ENCODE measurements at places on chromosomes 2 and 18. TPM values are rescaled to one million over a fixed set of nuclear protein-coding genes. Genes with fewer than 3 reads are reported as not detected.

DNA sequence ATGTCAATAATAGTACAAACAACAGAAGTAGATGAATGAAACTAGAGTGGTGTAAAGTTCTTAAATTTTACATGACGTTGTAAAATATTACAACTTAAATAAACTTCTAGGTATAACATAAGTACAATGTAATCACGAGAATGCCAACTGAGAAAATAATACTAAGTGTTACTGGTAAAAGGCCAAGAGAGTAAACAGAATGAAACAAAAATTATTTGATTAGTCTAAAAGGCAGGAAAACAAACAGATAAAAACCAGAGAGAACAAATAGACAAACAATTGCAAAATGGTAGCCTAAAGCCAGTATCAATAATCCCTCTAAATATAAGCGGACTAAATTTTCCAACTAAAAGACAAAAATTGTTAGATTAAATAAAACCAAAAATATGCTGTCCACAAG is 71.9 kb downstream of the SMAD2 start:
- no peak for DNase-seq

- DNase-seq: peak; percentile 71
Observed at GRCh38 chr18:37322492-37323035, 243.0 kb downstream of the CELF4 start.

- no peak for DNase-seq
Observed at GRCh38 chr2:70199320-70199864, 8.6 kb upstream of the C2orf42 start.

GRCh38 chr18:14104906-14105748 is 27.1 kb downstream of the ZNF519 start:
- no peak for DNase-seq

Gene LYPD1
- total RNA-seq: 3.6 TPM

- DNase-seq: no peak
Observed at GRCh38 chr2:134728163-134728562, 9.4 kb upstream of the TMEM163 start.

Gene SH3YL1
- 71.0 TPM for total RNA-seq

- DNase-seq: peak; percentile 73
Observed at GRCh38 chr18:61606068-61606660, 272.9 kb downstream of the CDH20 start.

Gene CFAP221
- total RNA-seq: 3.0 TPM

DNA sequence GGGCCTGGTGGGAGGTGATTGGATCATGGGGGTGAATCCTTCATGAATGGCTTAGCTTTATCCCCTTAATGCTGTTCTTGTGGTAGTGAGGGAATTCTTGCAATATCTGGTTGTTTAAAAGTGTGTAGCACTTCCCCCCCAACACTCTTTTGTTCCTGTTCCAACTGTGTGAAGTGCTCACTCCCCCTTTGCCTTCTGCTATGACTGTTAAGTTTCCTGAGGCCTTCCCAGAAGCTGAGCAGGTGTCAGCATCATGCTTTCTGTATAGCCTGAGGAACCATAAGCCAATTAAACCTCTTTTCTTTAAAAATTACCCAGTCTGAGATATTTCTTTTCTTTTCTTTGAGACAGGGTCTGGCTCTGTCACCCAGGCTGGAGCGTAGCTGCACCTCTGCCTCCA is 139.4 kb downstream of the RNF152 start:
- DNase-seq: no peak

Gene CDKL4
- 1.8 TPM for total RNA-seq

GRCh38 chr18:38571651-38572050 is 1006.1 kb upstream of the CELF4 start:
- no peak for DNase-seq

Gene EVA1A
- total RNA-seq: 9.7 TPM

Gene KCMF1
- total RNA-seq: 34.5 TPM

- no peak for DNase-seq
Observed at GRCh38 chr2:157872791-157873190, 3.3 kb downstream of the ACVR1 start.

DNA sequence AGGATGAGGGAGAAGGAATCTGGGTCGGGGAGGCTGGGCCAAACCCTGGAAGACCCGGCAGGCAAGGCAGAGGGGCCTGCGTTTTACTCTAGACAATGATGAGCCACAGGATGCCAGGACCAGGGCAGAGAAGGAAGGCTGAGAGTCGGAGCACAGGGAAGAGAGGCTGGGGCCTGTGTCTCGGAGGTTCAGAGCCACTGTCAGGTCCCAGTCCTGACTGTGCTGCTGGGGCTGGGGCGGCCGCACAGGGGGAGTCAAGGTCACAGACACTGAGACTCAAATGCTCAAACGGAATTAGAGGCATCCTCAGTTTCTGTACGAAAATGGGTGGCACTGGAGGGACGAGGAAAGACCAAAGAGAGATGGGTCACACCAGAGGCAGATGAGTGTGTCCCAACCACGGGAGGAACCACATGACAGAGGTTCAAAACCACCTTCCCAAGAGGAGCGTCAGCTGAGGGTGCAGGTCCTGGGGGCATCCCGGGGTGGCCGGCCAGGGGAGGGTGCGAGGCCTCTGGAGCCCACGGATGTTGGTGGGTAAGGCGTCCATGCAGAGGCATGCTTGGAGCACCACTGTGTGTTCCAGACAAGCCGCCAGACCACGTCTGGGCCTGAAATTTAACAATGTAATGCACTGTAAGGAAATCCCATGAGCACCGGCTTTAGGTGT is 14.7 kb downstream of the HDAC4 start:
- no peak for DNase-seq

DNA sequence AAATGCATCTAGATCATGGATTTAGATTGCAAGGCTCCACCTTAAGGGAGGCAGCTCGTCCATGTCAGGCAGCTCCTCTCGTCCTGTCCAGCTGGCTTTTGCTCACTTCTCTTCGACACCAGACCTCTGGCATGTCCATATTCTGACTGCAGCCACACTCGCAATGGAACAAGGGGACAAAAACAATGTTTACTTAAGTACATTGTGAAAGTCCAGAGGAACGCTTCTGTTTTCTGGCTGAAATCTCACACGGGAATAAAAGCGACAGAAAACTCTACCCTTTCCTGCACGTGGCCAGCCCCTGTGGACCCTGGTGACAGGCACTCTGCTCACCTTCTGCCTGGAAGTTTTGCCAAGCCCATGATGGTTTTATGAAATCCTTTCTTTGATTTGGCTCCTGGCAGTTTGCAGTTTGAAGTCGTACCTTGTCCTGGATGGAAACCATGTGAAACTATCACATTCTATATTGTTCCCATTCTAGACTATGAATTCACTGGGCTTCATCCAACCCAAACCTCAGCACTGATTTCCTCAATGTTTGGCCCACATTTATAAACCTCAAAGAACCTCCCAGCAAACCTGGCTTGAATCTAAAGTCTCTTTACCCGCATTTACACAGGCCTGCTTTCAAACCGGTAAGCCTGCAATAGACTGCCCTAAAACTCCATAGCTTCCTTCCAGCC is 134.3 kb upstream of the PIEZO2 start:
- DNase-seq: peak; percentile 59

- DNase-seq: no peak
Observed at GRCh38 chr18:70499218-70499691, 210.4 kb downstream of the SOCS6 start.

DNA sequence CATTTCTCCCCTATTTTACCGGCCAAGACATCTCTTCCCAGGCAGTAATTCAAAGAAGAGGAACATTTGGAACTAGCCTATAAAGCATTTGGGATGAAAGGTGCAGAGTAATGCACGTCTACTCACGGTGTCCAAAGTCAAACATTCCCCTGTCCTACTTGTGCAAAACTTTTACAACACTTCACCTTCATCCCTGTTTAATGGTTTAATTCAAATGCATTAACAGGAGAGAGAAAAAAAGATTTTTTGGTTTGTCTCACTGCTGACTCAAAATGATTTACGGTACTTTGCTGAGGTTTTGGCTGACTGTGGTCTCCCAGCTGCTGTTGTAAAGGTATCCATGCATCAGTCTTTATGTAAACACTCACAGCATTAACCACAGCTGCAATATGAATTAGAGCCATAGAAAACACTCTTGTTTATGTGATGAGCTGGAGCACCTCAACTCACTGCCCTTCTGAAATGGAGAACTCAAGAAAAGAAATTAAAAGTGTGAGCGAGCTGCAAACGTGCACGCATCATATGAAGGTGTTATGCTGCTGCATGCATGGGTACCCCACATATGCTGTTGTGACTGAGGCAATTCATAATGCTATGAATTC is 220.5 kb downstream of the PIEZO2 start:
- peak; percentile 91 for DNase-seq

Gene C2orf92
- total RNA-seq: 8.5 TPM

Gene ANKRD30B
- total RNA-seq: not detected

Gene GLI2
- 6.9 TPM for total RNA-seq

DNA sequence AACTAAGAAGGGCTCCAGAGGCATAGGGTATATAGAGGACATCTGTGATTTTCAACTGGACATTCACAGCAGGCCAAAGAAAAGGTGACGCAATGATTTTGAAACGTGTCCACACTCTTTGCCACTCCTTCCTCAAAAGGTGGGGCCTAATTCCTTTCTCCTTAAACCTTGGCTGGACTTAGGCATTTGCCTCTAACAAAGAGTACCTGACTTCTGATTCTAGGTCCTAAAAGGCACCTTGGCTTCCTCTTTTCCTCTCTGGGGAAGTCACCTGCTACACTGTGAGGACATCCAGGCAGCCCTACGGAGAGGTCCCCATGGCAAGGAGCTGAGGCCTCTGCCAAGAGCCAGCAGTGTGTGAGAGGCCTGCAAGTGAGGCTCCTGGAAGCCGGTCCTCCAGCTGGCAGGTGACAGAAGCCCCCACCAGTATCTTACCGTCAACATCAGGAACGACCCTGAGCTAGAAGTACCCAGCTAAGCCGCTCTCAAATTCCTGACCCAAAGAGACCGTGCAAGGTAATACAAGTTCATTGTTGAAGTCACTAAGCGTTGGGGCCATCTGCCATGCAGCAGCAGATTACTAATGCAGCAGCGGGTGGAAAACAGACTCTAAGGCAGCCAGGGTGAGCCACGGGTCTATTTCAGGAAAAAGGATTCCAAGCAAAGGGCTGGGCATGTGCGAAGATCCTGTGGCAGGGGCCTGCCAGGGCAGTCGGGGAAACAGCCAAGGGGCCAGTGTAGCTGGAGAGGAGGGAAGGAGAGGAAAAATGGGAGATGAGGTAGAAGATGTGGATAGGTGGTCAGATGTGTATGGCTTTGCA is 7.4 kb upstream of the HES6 start:
- DNase-seq: peak; percentile 50

GRCh38 chr2:138504546-138505235 is 3.1 kb downstream of the SPOPL start:
- DNase-seq: no peak

DNA sequence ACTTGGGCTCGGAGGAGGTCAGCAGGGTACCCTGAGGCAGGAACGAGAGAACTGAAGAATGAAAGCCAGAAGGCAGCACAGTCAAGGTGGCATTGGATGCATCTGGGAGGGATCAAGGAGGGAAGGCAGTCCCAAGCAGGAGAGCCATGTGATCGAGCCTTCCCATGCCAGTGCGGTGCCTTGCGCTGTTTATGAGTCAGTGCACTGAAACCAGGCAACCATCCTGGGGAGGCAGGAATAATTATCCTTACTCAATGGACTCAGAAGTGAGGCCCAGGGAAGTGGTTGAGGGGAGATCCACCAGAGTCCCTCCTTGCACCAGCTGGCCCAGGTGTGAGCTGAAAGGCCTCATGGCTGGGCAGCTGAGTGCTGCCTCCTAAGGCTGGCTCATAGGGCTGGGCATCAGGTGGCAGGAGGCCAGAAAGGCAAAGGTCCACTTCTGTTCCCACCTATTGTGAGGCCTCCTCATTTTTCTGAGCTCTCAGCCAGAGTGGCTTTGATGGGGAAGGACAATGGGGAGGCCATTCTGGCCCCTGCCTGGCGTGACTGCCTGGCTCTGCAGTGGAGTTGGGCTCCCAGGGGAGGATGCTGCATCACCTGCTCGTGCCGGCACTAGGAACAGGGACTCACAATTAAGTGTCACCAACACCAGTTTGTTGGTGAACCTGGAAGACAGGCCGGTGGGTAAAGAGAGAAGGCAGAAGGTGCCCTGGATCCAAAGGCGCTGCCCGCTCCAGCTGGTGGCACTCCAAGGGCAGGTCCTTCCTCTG is 82.3 kb downstream of the TFCP2L1 start:
- no peak for DNase-seq

DNA sequence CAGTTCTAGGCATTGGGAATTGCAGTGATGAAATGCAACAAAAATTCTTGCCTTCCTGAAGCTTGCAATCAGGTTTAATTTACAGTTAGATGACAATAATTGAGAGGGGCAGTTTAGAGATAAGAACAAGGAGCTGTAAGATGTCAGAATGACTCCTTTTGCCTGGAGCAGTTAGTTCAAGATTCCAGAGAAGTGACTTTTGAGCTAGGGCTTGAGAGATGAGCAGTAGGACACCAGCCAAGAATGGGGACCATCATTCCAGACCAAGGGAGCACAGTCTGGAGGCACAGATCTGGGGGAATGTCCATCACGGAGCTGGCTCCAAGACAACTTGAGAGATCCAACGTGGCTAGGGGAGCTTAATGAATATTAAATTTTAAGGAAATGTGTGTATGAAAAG is 26.8 kb downstream of the CACNB4 start:
- no peak for DNase-seq

- DNase-seq: no peak
Observed at GRCh38 chr2:128580988-128581848, 262.6 kb upstream of the HS6ST1 start.

Gene SLC23A3
- total RNA-seq: 0.92 TPM

- DNase-seq: no peak
Observed at GRCh38 chr2:207039225-207039624, 99.9 kb downstream of the CPO start.

Gene GPR55
- not detected for total RNA-seq

Gene PROKR1
- 1.0 TPM for total RNA-seq

GRCh38 chr2:48272199-48272598 is 257.8 kb upstream of the STON1 start:
- DNase-seq: no peak

Measured in tongue (tissue), 3 donors.